ENCODE measurements at places on chromosomes 1 and 21.
A peak's percentile ranks its signal among the peaks of the same experiment; 100 is the strongest.

DNA sequence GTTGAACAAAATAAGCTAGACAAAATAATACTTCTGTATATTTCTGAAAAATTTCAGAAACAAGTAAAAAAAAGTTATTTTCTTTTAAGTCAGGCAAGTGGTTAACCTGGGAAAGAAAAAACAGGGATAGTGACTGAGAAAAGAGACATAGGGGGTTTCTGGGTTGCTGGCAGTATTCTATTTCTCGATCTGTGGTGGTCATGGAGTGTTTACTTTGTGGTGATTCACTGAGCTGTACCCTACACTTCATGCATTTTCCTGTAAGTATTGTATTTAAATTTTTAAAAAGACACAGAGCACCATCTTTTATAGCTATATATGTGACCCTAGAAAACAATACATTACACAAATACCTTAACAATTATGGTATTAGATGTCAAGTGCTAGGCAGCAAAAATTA, 58.2 kb downstream of the ZNF644 start:
- no peaks in the 10 kb centered on the region for H3K36me3 ChIP-seq
- no peak overlapping the region for H3K4me3 ChIP-seq
- peaks cover 4% of the 10 kb centered on the region for H3K4me1 ChIP-seq

GRCh38 chr1:114037631-114037890, 58.3 kb downstream of the OLFML3 start:
- H3K36me3 ChIP-seq: no peaks in the 10 kb centered on the region
- no peak overlapping the region for H3K27ac ChIP-seq
- H3K4me1 ChIP-seq: no peaks in the 10 kb centered on the region
- H3K27me3 ChIP-seq: no peaks in the 10 kb centered on the region
- no peak overlapping the region for H3K4me3 ChIP-seq

DNA sequence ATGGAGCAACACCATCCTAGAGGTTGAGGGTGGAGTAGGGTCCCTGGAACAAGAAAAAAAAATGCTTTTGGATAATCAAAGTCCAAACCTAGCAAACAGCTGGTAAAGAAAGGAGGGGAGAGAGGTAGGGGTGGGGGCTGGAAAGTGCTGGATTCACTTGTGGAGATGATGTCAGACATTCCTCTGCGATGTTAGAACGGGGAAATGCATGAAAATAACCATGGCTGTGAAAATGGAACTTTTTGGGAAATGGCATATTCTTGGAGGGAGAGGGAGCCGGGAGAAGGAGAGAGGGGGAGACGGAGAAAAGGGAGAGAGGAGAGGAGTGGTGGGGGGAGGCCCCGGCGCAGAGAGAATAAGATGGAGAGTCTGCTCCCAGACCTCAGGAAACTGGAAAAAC, 53.6 kb downstream of the OLFML2B start:
- H3K27ac ChIP-seq: no peak overlapping the region
- no peaks in the 10 kb centered on the region for H3K4me1 ChIP-seq
- H3K36me3 ChIP-seq: no peaks in the 10 kb centered on the region
- no peak for DNase-seq
- no peak overlapping the region for H3K4me3 ChIP-seq
- H3K27me3 ChIP-seq: no peaks in the 10 kb centered on the region

- H3K36me3 ChIP-seq: peaks cover 6% of the 10 kb centered on the region
- peaks cover 51% of the 10 kb centered on the region for H3K4me1 ChIP-seq
- no peak overlapping the region for H3K27ac ChIP-seq
- no peaks in the 10 kb centered on the region for H3K27me3 ChIP-seq
- H3K4me3 ChIP-seq: peak overlapping the region; percentile 99
Measured at GRCh38 chr1:231335663-231336602, 1.7 kb downstream of the EXOC8 start.

GRCh38 chr1:175054736-175055135, 12.9 kb upstream of the TNN start:
- H3K27ac ChIP-seq: no peak overlapping the region
- H3K4me3 ChIP-seq: no peak overlapping the region
- no peak for DNase-seq
- H3K36me3 ChIP-seq: no peaks in the 10 kb centered on the region
- H3K4me1 ChIP-seq: no peaks in the 10 kb centered on the region
- no peaks in the 10 kb centered on the region for H3K27me3 ChIP-seq

DNA sequence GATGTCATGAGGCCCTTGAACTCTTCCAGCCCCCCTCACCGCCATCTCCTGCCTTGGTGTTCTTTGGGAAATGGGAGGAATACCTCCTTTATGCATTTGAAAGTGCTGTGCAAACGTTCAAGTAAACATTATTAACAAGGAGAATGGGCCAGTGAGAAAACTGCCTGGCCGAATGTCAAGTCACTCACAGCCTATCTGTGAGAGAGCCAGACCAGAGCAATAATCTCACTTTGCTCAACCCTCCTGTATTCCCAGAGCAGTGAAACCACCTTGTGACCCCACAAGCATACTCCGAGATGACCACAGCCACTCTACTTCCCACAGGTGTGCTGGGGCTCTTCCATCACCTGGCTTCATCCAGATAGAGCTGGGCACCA, 5.2 kb downstream of the TAL1 start:
- H3K36me3 ChIP-seq: no peaks in the 10 kb centered on the region
- peaks cover 52% of the 10 kb centered on the region for H3K27me3 ChIP-seq
- no peak for DNase-seq
- H3K4me1 ChIP-seq: peaks cover 12% of the 10 kb centered on the region
- no peak overlapping the region for H3K27ac ChIP-seq
- H3K4me3 ChIP-seq: no peak overlapping the region

DNA sequence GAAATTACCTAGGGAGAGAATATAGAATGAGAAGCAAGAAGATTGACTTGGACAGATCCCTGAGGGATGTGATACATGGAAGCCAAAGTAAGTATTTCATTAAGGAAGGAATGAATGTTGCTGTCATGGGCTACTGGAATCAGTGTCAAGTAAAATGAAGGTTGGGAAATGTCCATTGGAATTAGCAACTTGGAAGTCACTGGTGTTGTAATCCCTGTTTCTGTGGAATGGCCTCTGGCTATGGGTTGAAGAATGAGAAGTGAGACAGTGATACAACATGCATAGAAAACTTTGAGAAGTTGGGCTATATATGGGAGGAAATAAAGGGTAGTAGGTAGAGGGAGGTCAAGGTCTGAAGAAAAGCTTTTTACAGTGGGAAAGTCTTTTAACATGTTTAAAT, 54.7 kb downstream of the CCDC18 start:
- H3K27me3 ChIP-seq: no peaks in the 10 kb centered on the region
- no peak for DNase-seq
- no peaks in the 10 kb centered on the region for H3K4me1 ChIP-seq
- H3K36me3 ChIP-seq: no peaks in the 10 kb centered on the region
- H3K27ac ChIP-seq: no peak overlapping the region

- H3K4me3 ChIP-seq: no peak overlapping the region
- H3K27ac ChIP-seq: no peak overlapping the region
- no peaks in the 10 kb centered on the region for H3K36me3 ChIP-seq
- no peak for DNase-seq
Measured at GRCh38 chr1:71861022-71861421, 421.3 kb downstream of the NEGR1 start.

GRCh38 chr1:92567211-92567868, 80.6 kb upstream of the GFI1 start:
- no peak overlapping the region for H3K27ac ChIP-seq
- DNase-seq: no peak
- no peak overlapping the region for H3K4me3 ChIP-seq
- no peaks in the 10 kb centered on the region for H3K36me3 ChIP-seq

GRCh38 chr1:116224561-116224960, 113.4 kb downstream of the MAB21L3 start:
- no peaks in the 10 kb centered on the region for H3K36me3 ChIP-seq
- no peak overlapping the region for H3K4me3 ChIP-seq
- H3K27me3 ChIP-seq: no peaks in the 10 kb centered on the region
- H3K4me1 ChIP-seq: no peaks in the 10 kb centered on the region
- DNase-seq: no peak
- H3K27ac ChIP-seq: no peak overlapping the region

DNA sequence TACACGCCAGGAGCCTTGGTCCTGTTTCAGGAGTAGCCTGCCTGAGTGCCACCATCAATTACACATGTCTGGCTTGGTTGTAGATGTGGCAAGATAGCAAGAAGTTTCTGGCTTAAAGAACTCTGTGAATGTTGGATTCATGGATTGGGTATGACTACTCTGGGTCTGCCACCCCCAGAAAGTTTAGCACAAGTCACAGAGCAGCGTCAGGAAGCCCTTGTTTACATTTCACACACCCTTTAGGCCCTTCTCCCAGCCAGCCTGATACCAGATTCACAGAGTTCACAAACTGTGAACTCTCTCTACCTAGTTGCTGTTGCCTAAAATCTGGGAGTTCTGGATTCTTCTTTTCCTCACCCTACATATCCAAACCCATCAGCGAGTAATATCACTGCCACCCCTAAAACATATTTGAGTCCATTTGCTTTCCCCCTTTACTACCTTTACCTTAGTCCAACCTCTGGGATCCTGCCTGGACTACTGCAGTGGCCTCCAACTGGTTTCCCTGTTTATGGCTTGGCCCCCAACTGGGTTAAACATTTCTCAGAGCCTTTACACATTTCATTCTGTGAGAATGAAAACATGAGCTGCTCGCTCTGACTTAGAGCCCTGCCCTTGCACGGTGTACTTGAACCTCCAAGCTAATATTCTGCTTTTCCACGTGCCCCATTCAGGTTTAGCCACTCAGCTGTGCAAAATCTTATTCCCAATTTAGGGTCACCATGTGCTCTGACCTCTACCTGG, 4.1 kb upstream of the CCDC24 start:
- DNase-seq: no peak
- H3K4me1 ChIP-seq: no peaks in the 10 kb centered on the region
- H3K4me3 ChIP-seq: no peak overlapping the region

DNA sequence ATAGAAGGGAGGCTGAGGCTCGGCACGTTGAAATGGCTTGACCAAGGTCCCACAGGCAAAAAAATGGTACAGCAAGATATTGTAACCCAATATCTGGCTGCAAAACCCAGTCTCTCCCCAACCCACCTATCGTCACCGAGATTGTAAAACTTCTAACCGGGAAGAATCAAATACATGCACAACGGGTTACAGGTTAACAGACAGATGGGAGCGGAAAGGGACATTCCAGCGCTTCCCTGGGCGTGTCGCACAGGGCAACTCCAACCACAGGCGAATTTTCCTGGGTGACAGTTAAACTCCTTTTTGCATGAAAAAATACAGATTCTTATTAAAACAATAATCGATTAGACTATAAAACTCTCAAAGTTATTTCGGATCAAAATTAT, 31.8 kb upstream of the JUN start:
- peaks cover 27% of the 10 kb centered on the region for H3K4me1 ChIP-seq
- H3K4me3 ChIP-seq: peak overlapping the region; percentile 89
- no peaks in the 10 kb centered on the region for H3K36me3 ChIP-seq
- H3K27ac ChIP-seq: peak overlapping the region; percentile 77
- DNase-seq: peak; percentile 21
- H3K27me3 ChIP-seq: no peaks in the 10 kb centered on the region

DNA sequence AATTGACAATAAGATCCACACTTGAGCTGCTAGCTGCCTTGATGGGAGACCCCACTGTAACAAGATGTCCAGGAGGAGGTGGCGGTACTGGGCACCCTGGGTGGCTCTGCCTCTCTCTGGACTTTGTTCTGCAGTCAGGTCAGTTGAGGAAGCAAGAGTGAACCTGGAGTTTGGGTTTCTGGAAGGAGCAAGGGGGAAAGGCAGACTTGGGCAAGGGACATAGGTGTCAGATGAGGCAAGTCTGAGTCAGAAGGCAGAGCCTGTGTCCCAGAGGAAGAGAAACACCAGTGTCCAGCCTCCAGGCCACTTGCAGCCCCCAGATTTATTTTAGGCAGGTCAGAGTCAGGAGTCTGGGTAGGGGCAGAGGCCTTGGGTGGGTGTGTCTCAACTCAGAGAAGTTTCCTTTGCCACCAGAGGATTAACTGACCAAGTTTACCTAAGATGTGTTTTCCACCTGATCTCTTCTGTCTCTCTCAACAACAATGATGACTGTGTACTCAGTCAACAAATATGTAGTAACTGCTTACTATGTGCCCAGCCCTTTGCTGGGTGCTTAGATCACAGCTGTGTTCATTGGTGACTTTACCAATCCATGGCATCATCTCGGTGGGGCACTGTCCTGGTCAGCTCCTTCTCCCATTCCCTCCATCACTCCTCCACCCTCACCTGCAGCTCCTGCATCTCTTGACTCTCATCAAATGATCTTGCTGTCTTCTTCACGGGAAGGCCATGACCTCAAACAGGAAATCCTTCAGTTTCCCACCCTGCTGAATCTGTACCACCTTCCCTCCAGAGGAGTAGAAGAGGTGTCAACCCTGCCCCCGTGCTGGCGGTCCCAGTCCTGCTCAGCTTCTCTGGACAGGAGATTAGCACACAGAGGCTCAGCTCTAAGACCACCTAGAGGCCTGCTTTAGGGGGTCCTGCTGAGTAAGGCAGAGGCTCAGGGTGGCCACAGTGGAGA, 36.6 kb downstream of the ELF3 start:
- H3K27ac ChIP-seq: no peak overlapping the region
- H3K36me3 ChIP-seq: no peaks in the 10 kb centered on the region
- no peak for DNase-seq
- no peak overlapping the region for H3K4me3 ChIP-seq

DNA sequence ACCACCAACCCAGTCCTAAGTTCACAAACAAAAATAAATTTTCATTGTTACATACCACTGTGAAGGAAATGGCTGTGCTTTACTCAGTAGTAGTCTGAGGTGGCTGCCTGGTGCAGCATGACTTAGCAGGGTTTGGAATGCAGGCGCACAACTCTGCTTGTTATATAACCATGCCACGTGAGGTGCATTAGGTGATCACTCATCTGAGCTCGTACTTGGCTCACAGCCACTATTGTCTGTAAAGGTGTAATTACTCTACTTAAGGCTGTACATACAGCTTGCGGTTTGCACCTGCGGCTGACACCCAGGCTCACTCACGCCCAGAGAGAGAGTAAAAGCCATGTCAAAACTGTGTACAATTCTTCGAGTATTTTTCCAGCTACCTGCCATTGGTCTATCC, 599.4 kb downstream of the LTN1 start:
- no peak overlapping the region for H3K27ac ChIP-seq
- no peak for DNase-seq
- no peaks in the 10 kb centered on the region for H3K27me3 ChIP-seq
- no peaks in the 10 kb centered on the region for H3K36me3 ChIP-seq

DNA sequence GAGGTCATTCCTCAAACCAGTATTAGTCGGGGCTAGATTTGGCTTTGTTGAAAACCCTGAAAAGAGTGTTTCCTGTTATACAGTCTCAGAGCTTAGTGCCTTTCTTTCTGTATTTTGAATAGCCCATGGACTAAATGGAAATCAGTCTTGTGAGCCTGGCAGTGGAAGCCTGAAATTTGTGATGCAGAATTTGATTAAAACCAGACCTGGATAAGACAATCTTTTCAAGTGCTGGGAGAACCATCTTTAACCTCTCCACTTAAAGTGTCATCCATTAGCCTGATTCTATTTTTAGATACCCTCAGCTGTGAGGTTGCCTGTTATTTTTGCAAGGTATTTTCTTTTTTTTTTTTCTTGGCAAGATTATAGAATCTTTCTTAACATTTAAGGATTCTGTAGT, 19.5 kb downstream of the ACTN2 start:
- no peak overlapping the region for H3K27ac ChIP-seq
- H3K36me3 ChIP-seq: no peaks in the 10 kb centered on the region
- no peaks in the 10 kb centered on the region for H3K27me3 ChIP-seq

DNA sequence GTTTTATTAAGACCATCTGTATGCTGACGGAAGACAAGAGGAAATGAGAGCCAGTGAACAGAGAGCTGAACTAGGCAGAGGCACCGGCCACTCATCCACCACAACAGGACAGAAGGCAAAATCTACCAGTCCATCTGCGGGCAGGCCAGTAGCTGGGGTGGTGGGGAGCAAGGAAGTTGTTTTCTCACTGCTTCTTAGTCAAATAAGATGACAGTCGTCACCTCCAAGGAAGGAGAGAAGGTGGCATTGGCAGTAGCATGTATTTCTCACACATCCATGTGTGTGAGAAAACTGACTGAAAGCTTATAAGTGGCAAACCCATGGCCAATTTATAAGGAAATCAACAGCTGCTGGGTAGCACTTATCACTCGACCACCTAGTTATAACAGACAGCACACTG, 8.2 kb downstream of the TTC13 start:
- H3K4me3 ChIP-seq: no peak overlapping the region
- peaks cover 31% of the 10 kb centered on the region for H3K4me1 ChIP-seq
- H3K36me3 ChIP-seq: no peaks in the 10 kb centered on the region
- no peak for DNase-seq
